ENCODE measurements at places on chromosomes 5 and 9.

DNA sequence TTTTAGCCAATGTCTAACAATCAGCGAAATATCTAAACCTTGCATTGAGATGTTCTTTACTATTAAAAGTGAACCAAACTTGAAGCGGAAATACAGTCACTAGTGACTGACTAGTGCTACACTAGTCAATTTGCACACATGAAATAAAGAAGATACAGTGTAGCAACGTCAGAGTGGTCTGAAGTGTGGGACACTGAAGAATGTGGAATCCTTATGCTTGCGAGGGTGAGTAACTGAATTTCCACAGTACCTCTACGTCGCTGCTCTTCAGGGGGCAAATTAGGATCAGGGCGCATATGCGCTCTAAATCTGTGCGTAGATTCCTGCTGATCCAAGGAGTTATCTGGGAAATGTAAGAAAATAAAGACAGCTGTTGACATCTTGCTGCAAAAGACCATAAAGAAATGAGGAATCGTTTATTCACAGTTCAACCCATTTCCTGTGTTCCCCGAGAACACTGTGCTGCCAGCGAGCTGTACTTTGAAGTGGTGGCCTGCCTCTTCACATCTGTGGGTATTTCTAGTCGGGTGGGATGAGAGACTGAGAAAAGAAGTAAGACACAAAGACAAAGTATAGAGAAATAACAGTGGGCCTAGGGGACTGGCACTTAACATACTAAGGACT lies 39.8 kb upstream of the FLT4 start:
- peak; percentile 51 for DNase-seq

DNA sequence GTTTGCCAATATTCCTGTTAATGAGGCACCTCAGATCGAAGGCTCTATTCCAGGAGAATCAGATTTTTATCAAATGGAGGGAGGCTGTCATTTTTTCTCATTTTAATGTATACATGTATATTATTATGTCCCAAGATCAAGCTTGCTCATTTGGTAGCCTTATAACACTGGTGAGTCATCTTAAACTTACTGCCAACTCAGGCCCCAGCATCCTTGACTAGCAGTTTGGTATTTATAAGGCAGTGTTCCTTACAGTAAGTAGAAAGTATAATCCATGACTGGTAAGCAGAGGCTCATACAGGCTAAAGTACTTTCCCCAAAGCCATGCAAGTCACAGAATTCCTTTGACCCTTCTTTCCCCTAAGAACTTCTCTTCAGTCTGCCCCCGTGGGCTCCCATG lies 90.7 kb upstream of the NR3C1 start:
- peak; percentile 7 for DNase-seq

DNA sequence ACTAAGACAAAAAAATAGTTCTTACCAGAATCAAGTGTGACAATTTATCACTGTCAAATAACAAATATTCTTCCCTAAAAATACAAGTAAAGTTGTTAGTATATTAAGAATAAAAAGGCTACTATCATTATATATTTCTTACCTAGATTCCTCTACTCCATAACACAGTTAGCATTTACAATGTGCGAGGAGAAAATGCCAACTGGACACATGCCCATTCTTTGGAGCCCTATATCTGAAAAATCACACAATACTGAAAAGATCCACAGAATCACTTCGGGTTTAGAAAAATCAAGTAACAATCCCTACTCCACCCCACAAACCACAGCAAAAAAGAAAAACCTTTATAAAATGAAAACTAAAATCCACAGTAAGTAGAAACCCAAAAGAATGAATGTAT lies 70.9 kb downstream of the PKD2L2 start:
- no peak for DNase-seq

DNA sequence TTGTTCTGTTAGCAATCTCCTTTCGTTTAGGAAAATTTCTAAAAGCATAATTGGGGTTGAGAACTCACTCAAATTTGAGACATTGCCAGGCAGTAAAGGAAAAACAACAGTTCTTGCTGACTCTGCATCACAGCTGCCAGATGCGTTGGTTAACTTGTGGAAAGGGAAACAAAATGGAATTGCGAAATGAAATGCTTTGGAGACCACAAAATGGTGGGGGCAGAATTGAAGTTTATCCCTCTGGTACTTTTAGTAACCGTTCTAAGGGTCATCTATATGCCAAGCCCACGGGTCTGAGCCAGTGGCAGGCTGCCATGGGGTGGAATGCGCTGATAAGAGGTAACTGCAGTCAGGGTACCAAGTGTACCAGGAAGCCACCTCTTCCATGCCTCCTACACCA lies 28.6 kb upstream of the SELENOP start:
- DNase-seq: no peak

DNA sequence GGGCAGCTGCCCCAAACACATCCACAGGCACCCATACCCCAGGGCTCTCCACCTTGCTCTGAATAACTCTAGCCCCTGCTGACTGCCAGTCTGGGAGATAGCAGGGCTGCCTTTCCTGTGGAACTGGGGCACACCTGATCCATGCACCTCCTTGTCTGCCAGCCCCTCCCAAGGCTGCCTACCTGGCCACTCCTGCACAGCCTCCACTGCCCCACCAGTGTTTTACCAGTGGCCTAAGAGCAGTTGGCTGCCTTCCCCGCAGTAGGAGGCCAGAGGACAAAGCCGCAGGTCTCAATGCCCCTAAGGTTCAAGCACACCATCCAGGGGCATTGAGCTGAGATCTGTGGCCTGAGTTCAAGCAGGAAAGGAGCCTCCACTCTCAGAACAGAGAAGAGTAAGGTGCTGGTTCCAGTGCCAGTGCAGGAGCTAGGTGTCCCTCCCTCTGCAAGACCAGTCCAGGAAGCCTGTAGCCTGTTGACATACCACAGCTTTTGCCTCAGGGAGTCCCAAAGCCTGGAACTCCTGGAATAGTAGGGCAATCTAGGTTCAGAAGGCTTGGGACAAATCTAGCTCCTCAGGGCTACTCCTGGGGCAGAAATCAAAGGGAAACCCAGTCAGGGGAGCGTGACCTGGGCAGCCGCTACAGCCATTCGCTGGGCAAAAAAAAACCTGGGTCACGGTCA lies 514.5 kb upstream of the PTGER4 start:
- no peak for DNase-seq
